ENCODE measurements at places on chromosomes 2 and 18.

DNA sequence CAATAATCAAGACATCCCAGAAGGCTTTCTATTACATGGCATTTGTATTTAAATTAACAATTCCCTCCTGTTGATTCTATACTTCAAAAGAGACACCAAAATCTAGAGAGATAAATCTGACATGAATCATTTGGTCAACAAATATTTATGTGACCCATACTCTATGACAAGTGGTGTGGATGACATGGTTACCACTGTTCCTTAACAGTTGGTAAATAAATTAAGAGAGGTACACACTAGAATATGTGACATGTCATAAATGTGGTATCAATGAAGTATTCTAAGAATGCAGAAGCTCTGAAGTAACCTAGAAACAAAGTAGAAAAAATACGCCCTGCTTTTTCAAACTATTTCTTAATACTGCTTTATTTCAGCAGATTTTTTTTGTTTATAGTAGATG is 255.4 kb downstream of the EXOC6B start:
- H3K4me3 ChIP-seq = no peak overlapping the region
- no peak overlapping the region for H3K27ac ChIP-seq
- no peak for DNase-seq
- no peaks in the 10 kb centered on the region for H3K36me3 ChIP-seq

GRCh38 chr18:50644807-50645206 is 84.9 kb downstream of the MAPK4 start:
- no peaks in the 10 kb centered on the region for H3K4me1 ChIP-seq
- H3K36me3 ChIP-seq = no peaks in the 10 kb centered on the region
- no peaks in the 10 kb centered on the region for H3K27me3 ChIP-seq
- DNase-seq = no peak
- no peak overlapping the region for H3K27ac ChIP-seq

GRCh38 chr2:64063454-64063853 is 44.2 kb upstream of the VPS54 start:
- no peak for DNase-seq
- H3K27me3 ChIP-seq = no peaks in the 10 kb centered on the region
- H3K36me3 ChIP-seq = no peaks in the 10 kb centered on the region
- no peak overlapping the region for H3K27ac ChIP-seq

DNA sequence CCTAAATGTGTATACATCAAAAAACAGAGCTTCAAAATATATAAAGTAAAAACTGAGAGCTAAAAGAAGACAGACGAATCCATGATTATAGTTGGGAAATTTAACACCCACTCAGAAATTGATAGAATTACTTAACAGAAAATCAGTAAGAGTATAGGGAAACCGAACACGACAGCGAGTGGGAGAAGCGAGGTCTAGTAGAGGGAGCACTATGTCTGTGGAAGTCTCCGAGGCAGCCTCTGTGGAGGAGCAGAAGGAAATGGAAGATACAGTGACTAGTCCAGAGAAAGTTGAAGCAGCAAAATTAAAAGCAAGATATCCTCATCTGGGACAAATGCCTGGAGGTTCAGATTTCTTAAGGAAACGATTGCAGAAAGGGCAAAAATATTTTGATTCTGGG is 38.8 kb downstream of the NMS start:
- no peak for DNase-seq
- H3K27me3 ChIP-seq = peaks cover 7% of the 10 kb centered on the region
- H3K4me1 ChIP-seq = no peaks in the 10 kb centered on the region
- no peak overlapping the region for H3K4me3 ChIP-seq
- H3K27ac ChIP-seq = no peak overlapping the region

DNA sequence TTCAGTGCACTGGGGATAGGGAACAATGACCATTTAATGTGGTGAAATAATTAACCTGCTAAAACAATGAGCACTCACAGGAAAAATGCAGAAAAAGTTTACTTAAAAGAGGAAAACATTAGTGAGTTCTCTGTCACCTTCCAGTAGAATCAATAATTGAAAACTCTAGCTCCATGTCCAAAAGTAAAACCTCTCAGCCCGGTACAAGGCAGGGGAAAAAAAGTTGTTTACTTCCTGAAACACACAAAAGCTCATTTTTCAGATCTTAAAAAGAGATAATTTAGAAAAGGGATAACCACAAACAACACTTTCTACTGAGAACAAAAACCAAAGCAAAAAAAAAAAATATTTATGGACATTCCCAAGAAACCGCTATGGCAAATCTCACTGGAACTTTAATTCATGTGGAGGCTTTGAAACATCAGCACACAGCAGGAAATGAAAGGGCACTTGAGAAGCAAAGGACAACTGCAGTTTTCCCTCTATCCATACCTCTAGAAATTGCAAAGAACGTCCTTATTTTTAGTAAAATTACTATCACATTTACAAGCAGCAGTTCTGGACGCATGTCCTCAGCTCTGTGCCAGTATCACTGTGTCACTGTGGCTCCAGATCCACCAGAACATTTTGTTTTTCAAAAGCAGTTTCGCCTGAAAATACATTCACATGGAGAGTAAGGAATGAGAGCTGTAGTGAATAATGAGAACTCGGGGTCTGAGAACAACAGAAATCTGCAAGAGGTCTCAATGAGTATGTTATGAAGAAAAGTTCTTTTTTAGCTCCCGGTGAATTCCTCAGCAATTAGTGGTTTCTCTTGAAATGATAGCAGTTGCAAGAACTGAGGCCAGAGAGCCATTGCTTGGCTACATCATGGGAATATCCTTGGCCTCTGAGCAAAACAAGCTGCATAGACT is 44.7 kb upstream of the DNAH7 start:
- no peak overlapping the region for H3K4me3 ChIP-seq
- no peak overlapping the region for H3K27ac ChIP-seq
- no peaks in the 10 kb centered on the region for H3K27me3 ChIP-seq
- H3K36me3 ChIP-seq = no peaks in the 10 kb centered on the region

DNA sequence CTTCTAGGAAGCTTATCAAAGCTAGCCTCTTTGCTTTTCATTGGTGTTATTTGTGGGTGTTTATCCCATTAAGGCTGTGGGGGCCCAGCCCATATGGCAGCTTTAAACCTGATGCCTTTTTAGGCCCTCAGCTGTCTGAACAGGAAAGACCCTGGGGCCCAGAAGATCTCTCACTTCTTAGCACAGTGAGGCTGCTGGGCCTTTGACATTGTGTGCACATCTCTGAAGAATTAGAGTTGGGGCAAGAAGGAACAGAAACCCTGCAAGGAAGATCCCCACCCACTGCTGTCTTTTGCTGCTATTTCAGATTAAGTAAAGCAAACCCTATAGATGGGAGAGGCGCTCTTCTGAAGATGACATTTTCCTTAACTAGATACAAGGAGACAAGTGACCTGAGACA is 250.0 kb downstream of the SMAD2 start:
- no peaks in the 10 kb centered on the region for H3K4me1 ChIP-seq
- H3K27me3 ChIP-seq = no peaks in the 10 kb centered on the region
- DNase-seq = no peak
- H3K36me3 ChIP-seq = no peaks in the 10 kb centered on the region
- no peak overlapping the region for H3K27ac ChIP-seq
- H3K4me3 ChIP-seq = no peak overlapping the region

- no peaks in the 10 kb centered on the region for H3K4me1 ChIP-seq
- no peaks in the 10 kb centered on the region for H3K27me3 ChIP-seq
- H3K36me3 ChIP-seq = peaks cover 13% of the 10 kb centered on the region
- no peak overlapping the region for H3K27ac ChIP-seq
- no peak for DNase-seq
- no peak overlapping the region for H3K4me3 ChIP-seq
Measured at GRCh38 chr2:143988082-143988481, 531.8 kb downstream of the ZEB2 start.

- no peak overlapping the region for H3K27ac ChIP-seq
- no peaks in the 10 kb centered on the region for H3K4me1 ChIP-seq
- no peak for DNase-seq
- H3K36me3 ChIP-seq = no peaks in the 10 kb centered on the region
Measured at GRCh38 chr2:108978709-108979111, 10.3 kb downstream of the EDAR start.

DNA sequence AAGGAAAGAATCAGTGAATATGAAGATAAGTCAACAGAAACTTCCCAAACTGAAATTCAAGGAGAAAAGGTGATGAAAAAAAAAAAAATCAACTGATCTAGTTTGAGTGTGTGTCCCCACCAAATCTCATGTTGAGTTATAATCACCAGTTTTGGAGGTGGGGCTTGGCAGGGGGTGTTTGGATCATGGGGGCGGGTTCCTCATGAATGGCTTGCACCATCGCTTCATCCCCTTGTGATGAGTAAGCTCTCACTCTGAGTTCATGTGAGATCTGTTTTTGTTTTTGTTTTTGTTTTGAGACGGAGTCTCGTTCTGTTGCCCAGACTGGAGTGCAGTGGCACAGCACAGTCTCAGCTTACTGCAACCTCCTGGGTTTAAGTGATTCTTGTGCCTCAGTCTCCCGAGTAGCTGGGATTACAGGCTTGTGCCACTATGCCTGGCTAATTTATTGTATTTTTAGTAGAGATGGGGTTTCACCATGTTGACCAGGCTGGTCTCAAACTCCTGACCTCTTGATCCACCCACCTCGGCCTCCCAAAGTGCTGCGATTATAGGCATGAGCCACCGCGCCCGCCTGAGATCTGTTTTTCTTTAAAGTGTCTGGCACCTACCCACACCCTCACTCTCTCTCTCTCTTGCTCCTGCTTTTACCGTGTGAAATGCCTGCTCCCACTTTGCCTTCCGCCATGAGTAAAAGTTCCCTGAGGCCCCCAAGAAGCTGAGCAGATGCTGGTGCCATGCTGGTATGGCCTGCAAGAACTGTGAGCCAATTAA is 4.0 kb upstream of the SLC66A2 start:
- H3K4me3 ChIP-seq = no peak overlapping the region
- peaks cover 26% of the 10 kb centered on the region for H3K4me1 ChIP-seq
- no peak for DNase-seq
- H3K36me3 ChIP-seq = no peaks in the 10 kb centered on the region

- DNase-seq = no peak
- no peaks in the 10 kb centered on the region for H3K4me1 ChIP-seq
- no peaks in the 10 kb centered on the region for H3K36me3 ChIP-seq
Measured at GRCh38 chr2:209721497-209721896, 50.1 kb upstream of the UNC80 start.

GRCh38 chr2:52956118-52956517 is 811.5 kb upstream of the CHAC2 start:
- no peaks in the 10 kb centered on the region for H3K4me1 ChIP-seq
- no peaks in the 10 kb centered on the region for H3K27me3 ChIP-seq
- H3K4me3 ChIP-seq = no peak overlapping the region
- H3K36me3 ChIP-seq = no peaks in the 10 kb centered on the region
- H3K27ac ChIP-seq = no peak overlapping the region
- DNase-seq = no peak

DNA sequence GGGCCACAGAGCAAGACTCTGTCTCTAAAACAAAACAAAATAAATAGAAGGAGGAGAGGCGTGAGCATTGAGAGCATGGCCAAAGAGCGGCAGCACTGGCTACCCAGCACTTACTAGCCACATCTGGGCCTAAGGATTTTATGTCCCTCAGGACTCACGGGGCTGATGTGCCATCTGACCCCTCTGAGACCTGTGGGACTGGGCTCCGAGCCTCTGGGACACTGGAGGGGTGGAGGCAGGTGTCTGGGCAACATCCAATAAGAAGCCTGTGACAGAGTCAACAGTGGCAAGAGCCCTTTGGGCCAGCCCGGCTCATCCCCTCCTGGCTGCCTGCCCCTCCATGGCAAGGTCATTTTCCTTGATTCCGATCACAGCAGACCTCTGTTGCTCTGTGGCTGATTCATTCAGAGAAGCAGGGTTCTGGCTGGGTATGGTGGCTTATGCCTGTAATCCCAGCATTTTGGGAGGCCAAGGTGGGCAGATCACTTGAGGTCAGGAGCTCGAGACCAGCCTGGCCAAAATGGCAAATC is 60.7 kb downstream of the RRM2 start:
- no peak overlapping the region for H3K4me3 ChIP-seq
- peaks cover 31% of the 10 kb centered on the region for H3K36me3 ChIP-seq

GRCh38 chr2:19046986-19047780 is 311.2 kb downstream of the OSR1 start:
- no peaks in the 10 kb centered on the region for H3K36me3 ChIP-seq
- DNase-seq = no peak
- H3K27ac ChIP-seq = no peak overlapping the region
- H3K4me3 ChIP-seq = no peak overlapping the region

- H3K4me3 ChIP-seq = no peak overlapping the region
- H3K27ac ChIP-seq = no peak overlapping the region
- no peaks in the 10 kb centered on the region for H3K27me3 ChIP-seq
Measured at GRCh38 chr2:56376699-56377665, 193.2 kb downstream of the CCDC85A start.

GRCh38 chr2:220263300-220263699 is 635.9 kb downstream of the SLC4A3 start:
- no peaks in the 10 kb centered on the region for H3K4me1 ChIP-seq
- no peak overlapping the region for H3K4me3 ChIP-seq
- no peaks in the 10 kb centered on the region for H3K27me3 ChIP-seq
- DNase-seq = no peak
- no peaks in the 10 kb centered on the region for H3K36me3 ChIP-seq

DNA sequence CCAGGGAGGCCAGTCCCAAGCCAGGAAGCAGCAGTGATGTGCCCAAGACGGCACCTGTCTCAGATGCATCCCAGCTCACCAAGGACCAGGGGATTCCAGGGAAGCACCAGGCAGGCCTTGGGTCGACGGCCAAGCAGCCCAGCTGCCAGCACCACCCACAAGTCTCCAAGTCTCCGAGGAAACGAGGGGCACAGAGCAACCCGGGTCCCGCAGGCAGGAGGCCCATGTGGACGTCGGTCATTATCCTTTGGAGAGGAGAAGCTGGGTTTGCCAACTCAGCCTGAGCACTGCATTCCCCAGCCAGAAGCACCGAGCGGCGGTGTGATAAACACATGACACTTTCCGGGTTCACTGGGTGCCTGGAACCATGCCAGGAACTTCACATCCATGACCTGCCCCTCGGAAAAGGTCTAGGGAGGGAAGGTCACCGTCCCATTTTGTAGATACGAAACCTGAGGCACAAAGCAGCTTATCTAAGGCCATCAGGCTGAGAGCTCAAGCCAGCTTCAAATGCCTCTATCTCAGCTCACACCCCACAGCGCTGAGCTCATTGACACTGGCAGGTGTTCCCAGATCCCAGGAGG is 104.5 kb downstream of the ZNF516 start:
- peaks cover 35% of the 10 kb centered on the region for H3K27me3 ChIP-seq
- H3K4me3 ChIP-seq = no peak overlapping the region
- peaks cover 12% of the 10 kb centered on the region for H3K4me1 ChIP-seq
- H3K36me3 ChIP-seq = no peaks in the 10 kb centered on the region

DNA sequence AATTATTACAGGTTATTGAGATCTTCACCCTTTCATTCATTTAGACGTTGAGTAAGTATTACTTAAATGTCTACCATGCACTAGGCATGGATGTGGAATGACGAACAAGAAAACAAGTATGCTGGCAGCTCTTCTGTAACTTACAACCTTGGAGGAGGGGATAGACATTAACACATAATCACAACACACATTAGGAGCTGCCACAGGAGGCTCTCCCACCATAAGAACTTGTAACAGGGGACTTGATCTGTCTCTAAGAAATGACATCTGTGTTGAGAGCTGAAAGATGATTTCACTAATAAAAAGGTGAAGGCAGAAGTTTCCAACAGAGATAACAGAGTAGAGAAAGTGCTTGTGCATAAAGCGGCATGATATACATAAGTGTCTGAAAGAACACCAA is 384.7 kb upstream of the ZEB2 start:
- H3K36me3 ChIP-seq = peaks cover 4% of the 10 kb centered on the region
- H3K4me3 ChIP-seq = no peak overlapping the region
- peaks cover 2% of the 10 kb centered on the region for H3K27me3 ChIP-seq
- H3K4me1 ChIP-seq = no peaks in the 10 kb centered on the region
- H3K27ac ChIP-seq = no peak overlapping the region

- H3K36me3 ChIP-seq = no peaks in the 10 kb centered on the region
- H3K4me1 ChIP-seq = no peaks in the 10 kb centered on the region
- H3K27ac ChIP-seq = no peak overlapping the region
- H3K4me3 ChIP-seq = no peak overlapping the region
- DNase-seq = no peak
Measured at GRCh38 chr2:187134306-187134705, 285.3 kb upstream of the ZSWIM2 start.

Measured in activated CD8-positive, alpha-beta memory T cell treated with anti-CD3 and anti-CD28 coated beads, Interleukin-2, amount 10 ng/mL, durations not matched to agents 7 days and 5 days (primary cell).